Progenitor cell of endocrine pancreas (in vitro differentiated cells): ENCODE measurements at places on chromosomes 16 and 17.

- no peak for DNase-seq
Observed at GRCh38 chr16:65249768-65250167, 127.9 kb upstream of the CDH11 start.

- no peak for DNase-seq
Observed at GRCh38 chr16:14489460-14489859, 140.6 kb downstream of the PARN start.

- DNase-seq = no peak
Observed at GRCh38 chr17:49106321-49107210, 26.0 kb upstream of the B4GALNT2 start.

GRCh38 chr16:30478766-30479478 is 6.4 kb downstream of the ITGAL start:
- DNase-seq = no peak

DNA sequence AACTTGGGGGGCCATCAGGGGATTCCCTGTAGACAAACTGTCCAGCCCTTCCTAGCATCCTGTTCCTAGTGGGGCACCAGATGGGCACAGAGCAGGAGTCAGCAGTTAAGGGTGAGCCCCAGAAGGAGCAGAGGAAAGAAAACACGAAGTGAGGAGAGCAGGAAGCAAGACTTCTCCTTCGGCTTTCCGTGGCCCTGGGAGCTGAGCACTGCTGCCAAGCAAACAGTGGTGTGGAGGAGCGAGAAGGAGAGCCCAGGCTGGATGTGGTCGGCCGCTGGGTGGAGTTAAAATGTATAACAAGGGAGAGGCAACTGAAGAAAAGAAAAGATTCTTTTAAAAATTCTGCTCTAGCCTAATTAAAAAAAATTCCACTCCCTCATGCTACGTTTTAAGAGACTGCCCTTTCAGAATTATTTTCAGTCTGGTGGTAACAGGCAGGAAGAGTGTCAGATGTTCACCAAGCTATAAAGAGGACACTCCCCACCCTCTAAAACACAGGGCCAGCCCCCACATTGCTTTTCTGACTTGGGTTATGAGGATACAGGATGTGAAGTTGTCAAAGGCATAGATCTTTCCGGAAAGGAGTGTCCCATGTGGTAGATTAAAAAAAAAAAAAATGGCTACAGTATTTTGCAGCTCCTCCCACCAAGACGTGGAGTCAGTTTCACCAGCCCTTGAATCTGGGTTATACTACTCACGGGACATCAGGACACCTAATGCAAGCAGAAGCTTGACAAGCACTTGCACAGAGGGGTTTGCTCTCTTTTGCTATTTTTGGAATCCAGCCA is 74.9 kb upstream of the ZFHX3 start:
- no peak for DNase-seq
